B cell (primary cell): ENCODE measurements at places on chromosomes 1 and 21.

GRCh38 chr1:184221087-184221486 lies 165.7 kb upstream of the C1orf21 start:
- no peak for DNase-seq
- H3K4me3 ChIP-seq = no peak overlapping the region
- H3K27me3 ChIP-seq = no peaks in the 10 kb centered on the region
- no peaks in the 10 kb centered on the region for H3K36me3 ChIP-seq
- no peak overlapping the region for H3K27ac ChIP-seq

- no peak for DNase-seq
- H3K27me3 ChIP-seq = no peaks in the 10 kb centered on the region
- H3K4me3 ChIP-seq = no peak overlapping the region
Measured at GRCh38 chr21:10273196-10273595, 248.2 kb upstream of the TPTE start.

DNA sequence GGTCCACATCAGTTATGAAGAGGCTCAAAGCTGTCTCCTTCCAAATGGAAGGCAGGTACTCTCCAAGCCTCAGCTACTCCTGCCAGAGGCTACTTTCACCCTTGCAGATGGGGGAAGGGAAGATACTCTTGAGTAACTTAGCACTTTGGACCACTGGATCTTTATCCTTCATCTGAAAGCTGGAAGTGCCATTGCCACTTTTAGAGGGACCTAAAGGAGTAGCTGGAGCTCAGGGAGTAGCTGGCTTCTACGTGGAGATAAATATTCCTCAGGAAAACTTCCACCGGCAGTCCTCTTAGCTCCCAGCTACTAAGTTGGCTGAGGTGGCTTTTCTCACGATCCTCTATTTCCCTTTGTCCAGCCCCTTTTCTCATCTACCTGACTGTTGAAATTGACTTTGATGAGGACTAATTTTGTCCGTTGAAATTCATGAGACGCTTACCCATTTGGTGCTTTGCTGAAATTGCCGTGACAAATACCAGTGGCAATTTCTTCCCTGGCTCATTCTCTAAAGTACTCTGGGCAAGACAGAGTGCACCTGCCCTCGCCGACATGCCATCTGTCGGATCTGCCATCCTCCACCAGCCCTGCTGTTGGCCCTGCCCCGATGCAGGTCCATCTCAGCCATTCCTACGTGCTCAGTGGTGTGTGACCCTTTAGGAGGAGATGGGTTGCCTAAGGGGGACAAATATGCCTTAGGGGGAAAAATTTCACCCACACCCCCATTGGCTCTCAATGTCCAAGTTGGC lies 13.6 kb downstream of the IGSF21 start:
- H3K27ac ChIP-seq = no peak overlapping the region
- H3K36me3 ChIP-seq = no peaks in the 10 kb centered on the region
- H3K27me3 ChIP-seq = no peaks in the 10 kb centered on the region
- DNase-seq = no peak
- H3K4me1 ChIP-seq = no peaks in the 10 kb centered on the region

GRCh38 chr1:1069056-1069710 lies 4.9 kb downstream of the RNF223 start:
- H3K4me1 ChIP-seq = peaks cover 28% of the 10 kb centered on the region
- peak; percentile 96 for DNase-seq
- H3K27ac ChIP-seq = peak overlapping the region; percentile 73
- H3K36me3 ChIP-seq = no peaks in the 10 kb centered on the region
